ENCODE measurements at places on chromosomes 4 and X. TPM values are rescaled to one million over a fixed set of nuclear protein-coding genes. Genes with fewer than 3 reads are reported as not detected.

FRAS1 gene
- total RNA-seq, result not detected

EPHA5 gene
- not detected for total RNA-seq

CLNK gene
- not detected for total RNA-seq

KIT gene
- total RNA-seq, result not detected

AKAP4 gene
- total RNA-seq, result not detected

GRCh38 chrX:9291629-9292028 is 173.2 kb upstream of the TBL1X start:
- H3K36me3 ChIP-seq, result no peaks in the 10 kb centered on the region
- no peak overlapping the region for H3K27ac ChIP-seq
- no peak for DNase-seq
- no peaks in the 10 kb centered on the region for H3K27me3 ChIP-seq

GRCh38 chr4:87235020-87235671 is 14.7 kb upstream of the KLHL8 start:
- DNase-seq, result no peak
- no peaks in the 10 kb centered on the region for H3K4me1 ChIP-seq
- H3K36me3 ChIP-seq, result no peaks in the 10 kb centered on the region
- no peak overlapping the region for H3K4me3 ChIP-seq

DNA sequence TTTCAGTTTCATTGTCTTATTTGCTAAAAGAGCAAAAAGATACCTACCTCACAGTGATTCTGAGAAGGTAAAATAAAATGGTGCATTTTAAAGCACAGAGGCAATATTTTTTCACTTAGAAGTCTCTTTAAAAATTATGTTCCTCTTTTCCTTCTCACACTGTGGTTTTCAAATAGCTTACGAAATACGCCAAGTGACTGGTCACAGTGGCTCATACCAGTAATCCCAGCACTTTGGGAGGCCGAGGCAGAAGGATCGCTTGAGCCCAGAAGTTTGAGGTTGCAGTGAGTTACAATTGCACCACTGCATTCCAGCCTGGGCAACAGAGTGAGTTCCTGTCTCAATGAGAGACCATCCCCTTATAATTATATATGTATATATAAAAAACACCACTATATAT is 372.6 kb downstream of the FBXO8 start:
- peaks cover 2% of the 10 kb centered on the region for H3K27me3 ChIP-seq
- H3K4me3 ChIP-seq, result no peak overlapping the region
- DNase-seq, result no peak
- H3K36me3 ChIP-seq, result no peaks in the 10 kb centered on the region

- H3K27me3 ChIP-seq, result no peaks in the 10 kb centered on the region
- no peak overlapping the region for H3K27ac ChIP-seq
- H3K4me1 ChIP-seq, result peaks cover 7% of the 10 kb centered on the region
- H3K36me3 ChIP-seq, result no peaks in the 10 kb centered on the region
These were observed 56.3 kb downstream of the RGS12 start for GRCh38 chr4:3349116-3349515.

DNA sequence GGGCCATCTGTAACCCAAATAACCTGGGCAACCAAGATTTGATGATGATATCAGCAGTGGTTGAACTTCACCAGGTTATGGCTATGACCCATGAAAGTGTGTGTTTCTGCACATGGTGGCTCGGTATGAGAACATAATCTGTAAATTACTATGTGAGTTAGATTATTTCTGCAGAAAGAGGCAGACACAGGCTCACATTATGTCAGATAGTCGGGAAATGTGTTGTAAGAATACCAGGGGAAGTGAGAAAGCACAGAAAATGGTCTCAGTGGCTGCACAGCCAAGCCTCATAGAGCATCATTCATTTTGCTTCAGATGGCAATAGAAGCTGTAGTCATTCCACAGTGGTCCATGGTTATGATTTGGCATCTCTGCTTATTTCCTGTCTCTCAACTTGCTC is 63.0 kb upstream of the RBPJ start:
- peaks cover 3% of the 10 kb centered on the region for H3K27me3 ChIP-seq
- no peak overlapping the region for H3K4me3 ChIP-seq
- H3K27ac ChIP-seq, result no peak overlapping the region
- no peaks in the 10 kb centered on the region for H3K36me3 ChIP-seq
- no peak for DNase-seq
- no peaks in the 10 kb centered on the region for H3K4me1 ChIP-seq

DNA sequence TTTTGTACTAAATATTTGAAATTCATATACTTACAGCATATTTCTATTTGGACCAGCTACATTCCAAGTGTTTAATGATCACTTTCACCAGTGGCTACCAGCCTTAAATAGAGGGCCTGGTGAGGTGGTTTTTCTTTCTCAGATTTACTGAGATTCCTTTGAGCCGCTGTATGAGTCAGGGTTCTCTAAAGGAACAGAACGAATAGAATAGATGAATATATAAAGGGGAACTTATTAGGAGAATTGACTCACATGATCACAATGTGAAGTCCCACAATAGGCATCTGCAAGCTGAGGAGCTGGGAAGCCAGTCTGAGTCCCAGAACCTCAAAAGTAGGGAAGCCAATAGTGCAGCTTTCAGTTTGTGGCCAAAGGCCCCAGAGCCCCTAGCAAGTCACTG is 146.2 kb upstream of the TLL1 start:
- no peak for DNase-seq
- H3K4me3 ChIP-seq, result no peak overlapping the region
- H3K36me3 ChIP-seq, result no peaks in the 10 kb centered on the region
- no peak overlapping the region for H3K27ac ChIP-seq
- no peaks in the 10 kb centered on the region for H3K4me1 ChIP-seq

DNA sequence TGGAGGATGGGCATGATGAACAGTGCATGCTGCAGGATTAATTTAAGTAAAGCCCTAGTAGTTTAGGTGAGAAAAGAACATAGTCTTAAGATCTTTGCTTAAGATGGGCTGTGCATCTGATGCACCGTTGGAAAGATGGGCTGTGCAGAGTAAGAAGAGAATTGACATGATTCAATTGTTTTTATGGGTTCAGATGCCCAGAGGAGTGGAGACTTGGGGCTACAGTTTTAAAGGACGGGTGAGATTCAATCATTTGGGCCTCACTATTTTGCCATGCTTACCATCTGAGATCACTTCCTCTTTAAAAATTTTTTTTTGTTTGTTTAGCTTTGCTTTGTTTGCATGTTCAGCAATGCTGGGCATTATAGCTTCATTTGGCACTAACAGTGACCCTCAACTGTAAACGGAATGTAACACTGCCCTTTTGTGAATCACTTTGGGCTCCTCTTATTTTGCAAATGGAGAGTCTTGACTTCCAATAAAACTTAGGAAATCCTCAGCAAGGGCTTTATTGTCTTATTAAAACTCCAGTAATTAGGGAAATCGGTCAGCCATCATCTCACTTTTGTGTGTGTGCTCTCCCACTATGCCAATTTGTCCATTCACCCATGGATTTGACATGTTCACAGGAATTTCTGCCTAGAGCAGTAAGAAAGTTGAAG is 216.1 kb upstream of the TLL1 start:
- H3K4me3 ChIP-seq, result no peak overlapping the region
- H3K36me3 ChIP-seq, result no peaks in the 10 kb centered on the region
- no peaks in the 10 kb centered on the region for H3K27me3 ChIP-seq
- DNase-seq, result no peak
- no peaks in the 10 kb centered on the region for H3K4me1 ChIP-seq
- H3K27ac ChIP-seq, result no peak overlapping the region

DNA sequence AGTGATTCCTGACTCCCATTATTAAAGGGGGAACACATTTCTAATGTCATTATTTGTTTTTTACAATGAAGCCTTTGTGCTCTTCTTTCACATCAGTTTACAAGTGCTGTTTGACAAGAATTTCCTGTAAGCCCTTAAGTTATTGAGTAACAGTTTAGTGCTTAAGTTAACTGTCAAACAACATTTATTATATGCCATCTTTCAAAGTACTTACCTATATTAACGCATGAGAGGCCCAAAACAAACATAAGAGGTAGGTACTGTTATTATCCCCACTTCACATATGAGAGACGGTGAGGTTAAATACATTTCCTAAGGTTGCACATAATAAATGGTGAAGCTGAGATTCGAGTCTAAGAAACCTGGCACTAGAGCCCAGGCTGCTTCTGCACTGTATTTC is 56.0 kb upstream of the MAGED1 start:
- no peak overlapping the region for H3K27ac ChIP-seq
- no peak overlapping the region for H3K4me3 ChIP-seq
- no peak for DNase-seq
- peaks cover 10% of the 10 kb centered on the region for H3K4me1 ChIP-seq

GRCh38 chr4:10983268-10983667 is 298.7 kb upstream of the CLNK start:
- H3K4me3 ChIP-seq, result no peak overlapping the region
- H3K27me3 ChIP-seq, result no peaks in the 10 kb centered on the region
- H3K27ac ChIP-seq, result no peak overlapping the region
- DNase-seq, result peak; percentile 26
- H3K36me3 ChIP-seq, result no peaks in the 10 kb centered on the region

- no peak for DNase-seq
- H3K4me1 ChIP-seq, result no peaks in the 10 kb centered on the region
- H3K27me3 ChIP-seq, result no peaks in the 10 kb centered on the region
- H3K4me3 ChIP-seq, result no peak overlapping the region
- H3K36me3 ChIP-seq, result no peaks in the 10 kb centered on the region
These were observed 1099.9 kb downstream of the RAPGEF2 start for GRCh38 chr4:160202802-160203201.

DNA sequence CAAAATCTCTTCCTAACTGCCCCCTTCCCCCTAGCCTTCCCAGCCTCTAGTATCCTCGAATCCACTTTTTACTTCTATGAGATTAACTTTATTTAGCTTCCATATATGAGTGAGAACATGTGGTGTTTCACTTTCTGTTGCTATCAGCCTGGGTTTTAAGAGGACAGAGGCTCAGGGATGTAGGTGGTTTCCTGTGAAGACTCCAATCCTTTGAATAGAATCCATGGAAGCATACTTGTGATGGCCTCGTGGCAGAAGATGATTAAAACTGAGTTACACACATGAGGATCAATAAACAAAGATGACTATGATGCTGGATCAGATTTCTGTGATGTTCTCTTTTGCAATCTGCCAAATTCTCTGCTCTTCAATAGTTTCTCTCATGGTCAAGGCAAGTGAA is 29.8 kb downstream of the CD99L2 start:
- H3K4me1 ChIP-seq, result peaks cover 19% of the 10 kb centered on the region
- H3K27ac ChIP-seq, result no peak overlapping the region
- H3K36me3 ChIP-seq, result peaks cover 2% of the 10 kb centered on the region
- H3K27me3 ChIP-seq, result no peaks in the 10 kb centered on the region
- no peak overlapping the region for H3K4me3 ChIP-seq

- H3K4me3 ChIP-seq, result no peak overlapping the region
- no peak overlapping the region for H3K27ac ChIP-seq
- peaks cover 37% of the 10 kb centered on the region for H3K4me1 ChIP-seq
- no peaks in the 10 kb centered on the region for H3K36me3 ChIP-seq
- no peaks in the 10 kb centered on the region for H3K27me3 ChIP-seq
These were observed 168.3 kb downstream of the TMA16 start for GRCh38 chr4:163662768-163663167.
